ENCODE measurements at places on chromosomes 6 and 20. TPM values are rescaled to one million over a fixed set of nuclear protein-coding genes. Genes with fewer than 3 reads are reported as not detected.

The IPCEF1 gene
- total RNA-seq, result under 0.01 TPM

The MUCL3 gene
- not detected for total RNA-seq

DNA sequence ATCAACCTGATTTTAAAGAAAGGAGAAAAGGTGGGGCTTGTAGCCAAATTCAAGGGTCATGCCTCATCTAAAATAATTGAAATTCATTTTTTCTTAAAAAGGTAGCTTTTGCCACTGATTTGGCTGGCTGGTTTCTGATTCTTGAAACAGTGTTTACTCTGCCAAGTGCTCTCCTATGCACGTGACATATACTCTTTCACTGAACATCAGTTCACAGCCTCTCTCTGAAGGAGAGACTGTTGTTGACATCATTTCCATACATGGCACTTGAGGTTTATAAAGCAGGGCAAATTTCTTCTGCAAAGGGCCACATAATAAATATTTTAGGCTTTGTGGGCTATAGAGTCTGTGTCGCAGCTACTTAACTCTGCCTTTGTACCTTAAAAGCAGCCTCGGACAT, 40.4 kb upstream of the DOK5 start:
- DNase-seq, result no peak

The RAB32 gene
- total RNA-seq, result 108 TPM

DNA sequence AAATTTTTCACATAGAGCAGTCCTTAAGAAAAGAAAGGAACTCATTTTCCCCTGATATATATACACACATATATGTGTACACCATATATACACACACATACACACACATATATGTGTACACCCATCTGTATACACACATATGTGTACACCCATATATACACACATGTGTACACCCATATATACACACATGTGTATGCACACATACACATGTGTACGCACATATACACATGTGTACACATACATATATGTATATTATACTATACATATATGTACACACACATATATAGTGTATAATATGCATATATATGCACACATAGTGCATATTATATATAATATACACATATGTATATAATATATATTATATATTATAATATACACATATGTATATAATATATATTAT, 9.1 kb downstream of the MAP3K4 start:
- no peak for DNase-seq

DNA sequence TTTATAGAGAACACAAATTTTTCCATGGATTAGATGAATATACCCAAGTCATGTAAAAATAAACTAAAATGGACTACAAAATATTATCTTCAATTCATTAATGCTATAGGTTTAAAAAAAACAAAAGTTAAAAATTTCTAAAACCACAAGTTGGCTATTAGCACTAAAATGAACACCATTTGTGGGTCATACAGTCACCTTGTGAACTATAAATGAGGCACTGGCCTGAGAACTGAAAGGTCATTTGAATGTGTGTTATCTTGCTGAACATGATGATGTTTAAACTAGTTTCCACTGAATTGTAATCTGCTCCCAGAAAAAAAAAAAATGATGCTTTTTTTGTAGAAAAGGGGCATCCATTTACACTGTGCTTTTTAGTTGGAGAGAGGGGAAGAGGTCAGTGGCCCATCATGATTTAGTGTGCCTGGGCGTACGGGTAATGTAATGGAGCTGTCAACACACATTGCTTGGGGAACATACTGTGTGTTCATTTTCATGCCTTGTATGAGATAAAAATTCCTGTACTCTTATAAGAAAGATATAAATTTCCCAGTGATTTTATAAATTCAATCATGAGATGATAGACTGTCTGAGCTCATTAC, 96.6 kb upstream of the FKBP1C start:
- DNase-seq, result no peak

DNA sequence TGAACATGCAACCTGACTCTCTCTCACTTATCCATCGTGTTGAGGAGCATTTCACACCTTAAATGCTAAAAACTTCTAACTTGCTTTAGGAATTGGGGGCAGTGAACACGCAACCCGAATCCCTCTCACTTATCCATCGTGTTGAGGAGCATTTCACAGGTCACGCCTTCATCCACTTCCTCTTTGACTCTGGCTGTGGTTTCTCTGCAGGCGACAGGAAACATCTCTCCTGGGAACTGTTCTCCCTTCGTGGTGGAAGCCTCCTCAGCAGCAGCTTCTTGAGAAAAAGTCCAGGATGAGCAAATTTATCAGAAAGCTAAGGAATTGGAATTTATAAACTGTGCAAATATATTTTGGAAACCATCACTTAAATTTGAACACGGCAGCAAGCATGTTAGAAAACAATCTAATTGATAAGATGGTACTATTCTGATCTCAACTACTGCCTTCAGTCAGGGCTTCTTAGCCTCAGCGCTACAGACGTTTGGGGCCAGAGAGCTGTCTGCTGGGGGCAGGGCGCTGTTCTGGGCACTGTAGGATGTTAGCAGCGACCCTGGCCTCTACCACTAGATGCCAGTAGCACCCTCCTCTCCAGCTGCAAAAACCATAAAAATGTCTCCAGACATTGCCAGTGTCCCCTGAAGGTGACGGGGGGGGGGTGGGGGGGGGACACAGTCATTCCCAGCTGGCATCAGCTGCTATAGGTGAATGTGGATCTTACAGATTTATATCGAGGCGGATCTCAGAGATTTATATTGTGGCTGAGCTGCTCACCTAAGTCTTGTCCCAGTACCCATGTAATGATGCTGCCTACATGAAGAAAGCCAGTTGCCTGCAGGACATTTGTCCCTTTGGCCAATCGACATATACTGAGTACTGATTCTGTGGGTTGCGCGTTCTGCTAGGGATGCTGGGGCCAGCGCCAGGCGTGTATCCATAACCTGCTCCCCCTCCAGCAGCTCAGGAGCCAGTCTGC, 26.2 kb downstream of the CTCFL start:
- peak; percentile 7 for DNase-seq

The ISM1 gene
- not detected for total RNA-seq

The ROS1 gene
- under 0.01 TPM for total RNA-seq

DNA sequence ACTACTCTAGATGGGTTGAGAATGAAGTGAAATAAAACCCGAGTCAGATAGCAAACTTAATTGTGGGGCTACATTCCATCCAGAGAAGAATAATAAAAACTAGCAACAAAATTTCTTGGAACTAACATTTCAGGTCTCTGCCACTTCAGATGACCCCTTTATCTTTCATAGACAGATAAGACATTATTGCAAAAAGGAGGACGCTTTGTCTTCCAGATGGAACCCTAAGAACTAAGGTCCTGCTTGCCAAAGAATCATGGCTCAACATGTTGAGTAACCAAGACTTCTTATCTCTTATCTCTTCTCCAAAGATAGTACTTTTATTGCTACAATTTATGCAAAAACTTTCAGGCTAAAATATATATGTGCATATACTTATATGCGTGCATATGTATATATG, 221.1 kb upstream of the PREP start:
- DNase-seq, result no peak
